Effector memory CD8-positive, alpha-beta T cell (primary cell): ENCODE measurements at places on chromosomes 6 and 20.

DNA sequence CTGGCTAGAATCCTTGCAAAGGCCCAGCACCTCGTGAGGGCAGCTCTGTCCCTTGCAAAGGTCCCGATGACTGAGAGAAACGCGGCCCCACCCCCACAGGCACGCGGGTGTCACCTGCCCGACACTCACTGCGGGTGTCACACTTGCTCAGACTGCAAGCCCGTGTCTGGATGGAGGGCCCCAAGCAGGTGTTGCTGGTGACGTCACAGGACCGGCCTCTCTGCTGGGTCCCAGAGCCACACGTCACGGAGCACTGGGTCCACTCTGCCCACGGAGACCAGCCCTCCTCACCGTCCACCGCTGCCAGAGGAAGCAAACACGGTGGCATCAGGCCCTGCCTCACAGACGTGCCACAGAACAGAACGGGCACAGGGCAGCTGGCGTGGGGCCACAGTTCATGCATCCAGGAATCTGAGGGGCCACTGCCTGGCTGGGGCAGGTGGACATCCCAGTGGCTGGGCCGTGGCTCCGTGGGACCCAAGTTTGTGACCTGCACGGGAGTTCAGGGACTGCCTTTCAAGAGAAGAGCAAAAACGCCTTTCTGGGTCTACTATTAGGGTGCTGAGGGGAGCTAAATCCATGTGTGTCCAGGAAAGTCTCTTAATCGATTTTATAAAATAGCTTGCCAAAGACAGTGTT lies 16.0 kb downstream of the THBS2 start:
- DNase-seq: no peak

GRCh38 chr20:49901588-49901987 lies 13.7 kb downstream of the SPATA2 start:
- no peak for DNase-seq

DNA sequence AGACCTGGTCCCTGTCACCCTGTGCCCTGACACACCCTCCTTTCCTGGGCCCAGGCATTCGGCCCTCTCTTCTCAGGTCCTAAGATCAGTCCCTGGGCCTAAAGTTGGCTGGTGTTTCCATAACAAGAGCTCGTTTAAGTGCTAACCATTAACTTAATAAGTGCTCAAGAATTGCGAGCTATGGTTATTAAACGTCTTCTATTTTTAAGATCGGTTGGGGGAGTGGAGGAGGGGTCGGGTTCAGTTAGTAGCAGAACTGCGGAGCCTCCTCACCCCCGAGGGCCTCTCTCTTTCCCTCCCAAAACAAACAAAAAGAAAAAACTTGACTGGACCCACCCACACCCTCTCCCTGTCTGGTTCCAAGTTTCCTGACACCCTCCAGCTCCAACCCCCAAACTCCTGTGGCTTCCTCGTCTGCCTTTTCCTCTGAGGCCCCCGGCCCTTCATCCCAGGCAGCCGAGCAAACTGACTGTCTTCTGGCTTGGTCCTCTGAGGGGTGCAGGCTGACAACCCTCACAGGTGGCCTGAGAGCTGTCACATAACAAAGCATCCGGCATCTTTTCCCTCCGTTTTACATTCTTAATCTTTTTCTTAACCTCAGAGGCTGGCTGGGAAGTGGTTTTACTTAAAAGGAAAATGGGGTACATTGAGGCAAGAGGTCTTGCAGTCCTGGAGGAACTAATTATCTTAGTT lies 2.0 kb downstream of the STK35 start:
- DNase-seq: no peak

GRCh38 chr20:45578231-45578630 lies 853 bp downstream of the WFDC8 start:
- DNase-seq: no peak

- DNase-seq: no peak
Measured at GRCh38 chr20:25252686-25253421, 5.0 kb downstream of the PYGB start.

- no peak for DNase-seq
Measured at GRCh38 chr6:7802662-7803061, 76.8 kb downstream of the BMP6 start.

- DNase-seq: no peak
Measured at GRCh38 chr20:34437330-34437986, 74.4 kb downstream of the ITCH start.

DNA sequence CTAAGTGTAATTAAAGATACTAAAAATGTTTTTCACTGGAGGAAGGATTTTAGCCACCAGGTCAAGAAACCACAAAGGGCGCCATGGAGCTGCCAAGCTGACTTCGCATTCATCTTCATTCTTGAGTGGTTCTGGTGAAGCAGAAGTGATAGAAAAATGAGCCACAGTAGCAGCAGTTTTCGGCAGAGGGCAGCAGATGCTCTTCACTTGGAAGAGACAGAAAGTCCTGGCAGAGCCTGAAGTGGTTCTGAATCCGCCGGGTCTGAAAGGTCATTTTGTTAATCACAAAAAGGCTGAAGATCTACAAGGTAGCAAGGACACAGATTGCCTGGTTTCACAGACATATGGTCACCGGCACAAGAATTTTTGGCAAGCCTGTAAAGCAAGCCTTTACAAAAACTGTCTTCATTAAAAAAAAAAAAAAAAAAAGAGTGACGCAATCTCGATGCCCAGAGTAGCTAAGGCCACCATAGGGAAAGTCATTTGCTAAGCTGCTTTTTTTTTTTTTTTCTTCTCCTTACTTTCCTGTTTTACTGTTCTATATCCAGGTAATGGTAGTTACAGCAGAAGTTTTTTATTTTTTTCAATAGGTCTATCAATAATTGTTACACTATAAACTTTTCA lies 345.1 kb upstream of the AGPAT4 start:
- DNase-seq: no peak

DNA sequence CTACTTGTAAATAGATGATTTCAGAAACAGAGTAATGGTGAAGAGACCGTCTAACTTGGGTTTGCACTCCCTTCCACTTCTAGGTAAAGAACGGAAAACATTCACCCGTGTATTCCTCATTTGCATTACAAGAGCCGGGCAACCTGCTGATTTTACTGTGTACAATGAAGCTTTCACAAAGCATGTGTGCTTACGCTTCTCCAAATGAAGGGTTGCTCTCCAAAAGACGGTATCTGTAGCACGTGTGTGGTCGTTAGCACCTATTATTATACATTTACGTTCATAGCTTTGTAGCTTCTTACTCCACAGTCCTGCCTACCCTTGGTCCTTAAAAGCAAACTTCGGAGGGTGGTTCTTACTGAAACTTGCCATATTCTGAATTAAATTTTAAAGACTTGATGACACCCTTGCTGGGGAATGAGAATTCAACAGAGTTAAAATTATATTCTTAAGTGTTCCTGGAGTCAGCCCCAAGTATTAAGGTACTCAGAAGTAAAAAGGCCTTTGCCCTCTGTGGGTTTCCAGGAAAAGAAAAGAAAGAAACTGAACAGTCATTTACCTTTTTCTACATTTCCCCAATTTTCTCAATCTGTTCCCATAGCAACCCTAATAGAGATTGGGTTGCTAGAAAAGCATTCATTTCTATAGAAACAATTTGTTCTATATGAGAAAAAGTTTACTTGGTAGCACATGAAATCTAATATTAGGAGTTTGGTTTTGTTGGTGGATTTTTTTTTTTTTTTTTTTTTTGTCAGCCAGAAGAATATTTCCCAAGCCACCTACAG lies 61.9 kb upstream of the KCNG1 start:
- no peak for DNase-seq

DNA sequence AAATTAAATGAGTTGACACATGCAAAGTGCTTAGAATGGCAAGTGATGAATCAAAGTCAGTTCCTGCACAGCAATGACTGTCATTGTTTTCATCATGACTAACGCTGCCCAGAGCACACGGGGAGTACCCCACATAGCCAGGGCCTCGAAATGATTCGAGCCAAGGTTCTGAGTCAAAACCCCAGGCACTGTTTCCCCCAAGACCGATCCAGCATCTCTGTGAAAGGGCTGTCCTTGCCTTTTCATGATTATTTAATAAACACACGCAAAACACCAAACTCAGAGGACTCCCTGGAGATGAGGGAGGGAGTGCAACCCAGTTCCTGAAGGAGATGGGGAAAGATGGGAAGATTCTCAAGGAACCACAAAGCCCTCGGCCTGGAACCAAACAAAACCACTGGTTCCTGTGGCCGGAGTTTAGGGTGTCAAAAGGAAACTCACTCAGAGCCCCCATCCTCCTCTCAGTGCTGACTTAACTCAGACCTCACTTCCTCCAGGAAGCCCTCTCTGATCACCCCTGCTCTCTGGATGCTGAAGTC lies 3.8 kb downstream of the PREX1 start:
- DNase-seq: peak; percentile 30

- no peak for DNase-seq
Measured at GRCh38 chr20:51128198-51128597, 105.3 kb upstream of the KCNG1 start.

DNA sequence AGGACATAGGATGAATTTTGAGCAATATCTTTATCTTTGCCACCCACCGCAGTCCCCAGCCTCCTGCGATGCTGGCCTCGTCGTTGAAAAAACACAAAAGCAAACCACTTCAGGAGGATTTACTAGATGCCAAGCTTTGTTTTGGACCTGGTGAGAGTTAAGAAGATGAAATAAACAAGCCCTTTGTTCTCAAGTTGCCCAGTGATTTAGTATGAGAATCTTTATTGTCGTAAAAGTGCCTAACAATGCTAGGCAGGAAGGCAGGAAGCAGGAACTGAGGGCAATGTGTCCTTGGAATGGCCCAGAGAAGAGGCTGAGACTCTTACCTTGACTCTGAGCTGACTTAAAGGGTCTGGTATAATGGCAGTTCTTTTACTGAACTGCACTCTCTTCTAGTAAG lies 116.0 kb downstream of the TRMT11 start:
- no peak for DNase-seq

GRCh38 chr6:154206141-154206540 lies 150.5 kb downstream of the IPCEF1 start:
- DNase-seq: no peak

DNA sequence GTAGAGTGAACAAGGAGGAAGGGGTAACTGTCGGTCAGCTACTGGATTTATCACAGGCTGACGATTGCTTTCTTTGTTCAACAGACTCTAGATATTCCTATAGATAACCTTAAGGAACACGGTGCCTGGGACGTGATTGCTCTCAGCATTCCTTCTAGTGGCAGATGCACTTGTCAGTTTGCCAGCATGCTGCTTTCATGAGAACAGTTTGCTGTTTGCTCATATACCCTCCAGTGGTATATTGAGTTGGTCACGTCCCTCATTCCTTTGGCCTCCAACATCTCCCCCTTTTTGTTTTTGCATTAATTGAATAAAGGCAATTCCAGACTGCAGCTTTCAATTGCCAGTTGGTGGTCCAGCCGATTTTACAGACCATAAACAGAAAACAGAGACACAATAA lies 76.8 kb upstream of the BTN3A2 start:
- no peak for DNase-seq
